ENCODE measurements at places on chromosomes 5 and 9.

- DNase-seq: no peak
Observed at GRCh38 chr5:167481345-167481744, 810.1 kb upstream of the WWC1 start.

GRCh38 chr5:157548513-157549282 is 26.9 kb downstream of the ADAM19 start:
- no peak for DNase-seq

DNA sequence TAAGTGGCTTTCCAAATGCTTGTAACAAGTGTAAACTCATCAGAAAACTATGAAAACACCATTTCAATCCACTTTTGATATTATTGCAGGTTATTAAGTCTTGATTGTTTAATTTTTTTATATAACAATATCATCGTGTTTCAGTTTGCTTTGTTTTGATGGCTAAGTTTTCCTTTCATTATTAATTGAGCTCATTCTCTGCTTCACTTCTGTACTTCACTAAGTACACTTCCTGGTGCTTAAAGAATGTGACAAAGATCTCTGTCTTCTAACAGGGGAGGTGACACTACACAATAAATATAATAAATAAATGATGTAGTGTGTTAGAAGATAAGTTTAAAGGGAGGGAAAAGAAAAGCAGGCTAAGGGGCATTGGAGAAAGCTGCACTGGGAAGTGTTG is 13.0 kb upstream of the RAD23B start:
- no peak for DNase-seq

DNA sequence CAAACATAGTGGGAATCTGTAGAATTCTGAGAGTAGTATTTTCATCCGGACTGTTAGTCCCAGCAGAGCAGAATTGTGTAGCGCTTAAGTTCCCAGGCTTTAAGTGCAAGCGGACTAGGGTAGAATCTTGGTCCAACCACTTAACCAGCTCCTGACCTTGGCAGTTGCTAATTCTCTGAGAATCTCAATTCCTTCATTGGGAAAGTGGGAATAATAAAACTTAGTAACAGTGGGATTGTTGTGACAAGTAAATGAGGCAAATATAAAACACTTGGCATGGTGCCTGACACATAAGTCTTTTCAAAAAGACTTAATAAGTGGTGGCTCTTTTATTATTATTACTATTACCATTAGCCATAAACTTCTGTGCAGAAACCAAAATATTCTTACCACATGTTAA is 8.4 kb upstream of the SLC1A3 start:
- no peak for DNase-seq

DNA sequence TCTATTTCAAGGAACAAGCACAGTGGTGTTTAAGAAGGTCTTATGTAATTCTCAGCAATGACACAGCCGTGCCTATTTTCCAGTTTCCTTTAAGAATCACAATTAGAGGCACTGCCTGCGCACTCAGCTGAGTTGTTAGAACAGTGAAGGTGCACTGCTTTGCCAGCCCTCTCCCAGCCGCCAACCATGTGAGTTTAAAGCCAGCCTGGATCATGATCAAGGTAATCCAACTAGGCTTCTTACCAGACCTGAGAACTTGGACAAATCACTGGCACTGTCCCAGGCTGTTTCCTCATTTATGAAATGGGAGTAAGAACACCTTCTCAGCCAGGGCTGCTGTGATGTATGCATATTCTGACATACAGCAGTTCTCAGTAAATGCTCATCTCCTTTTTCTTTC is 99.6 kb downstream of the ASTN2 start:
- no peak for DNase-seq

DNA sequence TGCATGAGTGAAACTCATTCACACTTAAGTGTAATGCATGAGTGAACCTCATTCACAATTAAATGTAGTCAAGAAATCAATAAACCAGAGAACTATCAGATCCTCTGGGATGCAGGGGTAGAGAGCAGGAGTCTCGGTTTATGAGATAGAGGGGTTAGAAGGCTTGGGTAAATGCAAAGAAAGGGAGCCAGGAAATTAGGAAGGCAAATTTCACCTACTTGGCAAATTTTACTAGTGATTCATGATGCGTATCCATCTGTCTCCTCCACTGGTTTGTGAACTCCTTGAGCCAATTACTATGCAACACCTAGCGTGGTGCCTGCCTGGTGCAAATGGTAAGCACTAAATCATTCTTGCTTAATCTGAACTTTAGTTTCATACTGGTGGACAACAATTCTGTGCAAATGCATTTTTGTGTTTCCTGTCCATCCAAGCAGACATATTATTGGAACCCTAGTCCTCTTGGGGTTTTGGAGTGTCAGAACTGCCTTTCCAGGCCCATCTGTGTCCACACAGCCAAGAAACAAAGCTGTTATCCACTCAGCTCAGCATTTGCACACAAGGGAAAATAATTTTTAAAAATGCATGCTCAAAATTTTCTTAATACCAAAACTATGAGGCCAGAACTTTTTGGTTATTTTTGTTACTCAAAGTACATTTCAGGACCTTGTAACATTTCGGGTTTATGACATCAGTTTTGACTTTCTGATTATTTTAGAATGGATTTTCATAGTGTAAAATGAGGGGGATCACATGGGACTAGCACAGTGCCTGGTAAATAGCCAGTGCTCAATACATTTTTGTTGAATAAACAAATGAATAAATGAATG is 5.2 kb downstream of the HAPLN1 start:
- no peak for DNase-seq

- no peak for DNase-seq
Observed at GRCh38 chr9:83405759-83406158, 132.4 kb downstream of the FRMD3 start.

DNA sequence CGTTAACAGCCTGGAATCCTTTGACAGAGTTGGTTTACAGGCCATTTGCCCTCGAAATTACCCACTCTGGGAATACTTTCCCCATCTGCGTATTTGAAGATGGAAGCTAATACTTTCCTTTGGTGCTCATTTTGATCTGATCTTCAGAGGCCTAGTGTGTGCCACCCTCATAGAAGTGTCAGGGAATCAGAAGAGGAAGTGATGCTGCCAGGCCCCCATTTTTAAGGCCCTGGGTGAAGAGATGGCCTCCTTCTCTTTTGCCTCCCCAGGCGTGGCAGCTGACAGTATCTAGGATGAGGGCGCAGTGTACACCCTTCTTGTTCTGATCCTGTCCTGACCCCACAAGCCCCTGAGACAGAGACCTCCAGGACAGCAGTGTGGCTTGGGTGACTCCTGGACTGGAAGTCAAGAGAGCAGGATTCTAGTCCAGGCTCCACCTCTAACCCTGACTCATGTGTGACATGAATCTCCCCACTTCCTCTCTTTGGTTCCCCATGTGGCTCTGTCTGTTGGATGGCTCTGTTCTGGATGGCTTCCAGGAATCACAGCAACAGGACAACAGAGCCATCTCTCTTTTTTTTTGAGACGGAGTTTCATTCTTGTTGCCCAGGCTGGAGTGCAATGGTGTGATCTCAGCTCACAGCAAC is 27.8 kb downstream of the CSF1R start:
- no peak for DNase-seq

- DNase-seq: no peak
Observed at GRCh38 chr5:39274398-39275085, 55.2 kb upstream of the FYB1 start.
